Activated T-cell treated with anti-CD3 and anti-CD28 coated beads, Interleukin-2, amount 50 U/mL, for 4 hours (primary cell): ENCODE measurements at places on chromosomes 3 and 15. TPM values are rescaled to one million over a fixed set of nuclear protein-coding genes. Genes with fewer than 3 reads are reported as not detected.

The LSM3 gene
- total RNA-seq: 21.9 TPM

The CLDN11 gene
- 0.38 TPM for total RNA-seq

The CHST13 gene
- total RNA-seq: not detected

The PRSS50 gene
- not detected for total RNA-seq

The AHSG gene
- 0.84 TPM for total RNA-seq

The COL6A5 gene
- not detected for total RNA-seq

The ARL13B gene
- total RNA-seq: 13.0 TPM

The MPI gene
- total RNA-seq: 46.6 TPM

The ZNF639 gene
- 41.1 TPM for total RNA-seq

The MITF gene
- not detected for total RNA-seq

The ZNF620 gene
- total RNA-seq: 3.2 TPM

The AQP9 gene
- total RNA-seq: 0.60 TPM
